Midbrain (tissue), 1 donor: ENCODE measurements at places on chromosomes 11 and 22.

- no peak for DNase-seq
Observed at GRCh38 chr22:27274770-27275449, 526.6 kb downstream of the MN1 start.

- DNase-seq = no peak
Observed at GRCh38 chr11:24289301-24289700, 207.6 kb upstream of the LUZP2 start.

GRCh38 chr11:79097246-79097875, 343.5 kb downstream of the TENM4 start:
- DNase-seq = no peak

DNA sequence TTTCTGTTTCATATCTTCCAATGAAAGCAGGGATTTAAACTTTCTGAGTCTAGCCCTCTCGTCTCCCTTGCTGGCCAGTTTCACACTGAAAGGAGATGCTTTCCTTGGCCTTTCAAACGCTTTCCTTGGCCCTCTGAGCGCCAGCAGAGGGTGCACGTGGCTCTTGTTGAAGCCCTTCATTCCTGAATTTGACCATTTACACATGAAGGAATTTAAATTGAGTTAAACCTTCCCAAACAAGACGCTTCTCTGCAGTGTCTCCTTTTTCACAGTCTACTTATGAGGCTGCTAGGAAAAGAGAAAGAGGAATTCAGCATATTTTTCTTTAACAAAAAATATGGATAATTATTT, 21.6 kb downstream of the NNMT start:
- DNase-seq = no peak

DNA sequence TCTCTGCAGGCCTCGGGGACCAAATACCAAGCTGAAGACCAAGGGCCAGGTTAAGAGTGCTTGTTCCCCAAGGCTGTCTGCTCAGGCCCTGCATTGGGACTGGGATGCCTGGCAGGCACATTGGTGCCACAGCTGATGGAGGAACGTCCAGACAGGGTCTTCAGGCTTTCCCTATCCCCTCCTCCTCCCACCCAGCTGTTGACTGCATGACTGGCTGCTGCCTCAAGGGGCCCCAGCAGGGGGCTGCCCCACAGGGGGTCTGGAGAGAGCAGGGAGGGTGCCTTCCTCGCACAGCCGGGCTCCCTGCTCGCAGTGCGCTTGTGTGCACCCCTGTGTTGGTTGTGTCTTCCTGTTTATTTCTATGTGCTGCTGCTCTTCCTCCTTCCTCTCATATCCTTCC, 9.9 kb downstream of the RCOR2 start:
- DNase-seq = no peak

DNA sequence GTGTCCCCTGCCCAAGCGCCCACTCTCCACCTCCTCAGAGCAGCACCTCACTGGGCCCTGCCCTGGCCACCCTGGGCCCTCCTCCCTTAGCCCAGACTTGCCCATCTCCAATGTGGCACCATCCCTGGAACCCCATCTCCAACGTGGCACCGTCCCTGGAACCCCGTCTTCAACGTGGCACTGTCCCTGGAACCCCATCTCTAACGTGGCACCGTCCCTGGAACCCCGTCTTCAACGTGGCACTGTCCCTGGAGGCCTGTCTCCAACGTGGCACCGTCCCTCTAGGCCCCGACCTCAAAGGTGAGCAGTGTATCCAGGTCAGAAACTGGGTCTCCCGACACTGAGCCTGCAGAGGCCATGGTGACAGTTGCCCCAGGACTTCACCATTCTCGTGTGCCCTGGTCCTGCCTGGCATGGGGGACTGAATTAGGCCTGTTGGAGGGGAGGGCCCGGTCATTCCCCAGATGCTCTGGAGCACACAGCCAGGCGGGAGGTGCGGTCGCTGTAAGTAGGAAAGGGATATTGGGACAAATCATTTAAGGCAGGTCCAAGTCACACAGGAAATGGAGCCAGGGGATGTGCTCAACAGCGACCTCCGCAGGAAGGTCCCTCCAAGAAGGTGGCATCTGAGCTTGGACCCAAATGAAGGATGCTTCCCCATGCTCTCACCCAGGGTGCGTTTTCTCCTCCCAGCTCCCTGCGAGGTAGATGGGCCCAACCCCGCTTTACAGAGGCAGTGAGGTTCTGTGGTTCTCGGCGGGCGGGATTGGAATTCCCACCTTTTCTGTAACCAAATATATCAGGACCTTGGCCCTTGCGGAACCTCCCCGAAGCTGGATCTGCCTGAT, 2.4 kb upstream of the CTSD start:
- no peak for DNase-seq

- no peak for DNase-seq
Observed at GRCh38 chr11:11786234-11786633, 55.5 kb upstream of the USP47 start.

- DNase-seq = no peak
Observed at GRCh38 chr22:23608583-23608982, 23.5 kb downstream of the DRICH1 start.

DNA sequence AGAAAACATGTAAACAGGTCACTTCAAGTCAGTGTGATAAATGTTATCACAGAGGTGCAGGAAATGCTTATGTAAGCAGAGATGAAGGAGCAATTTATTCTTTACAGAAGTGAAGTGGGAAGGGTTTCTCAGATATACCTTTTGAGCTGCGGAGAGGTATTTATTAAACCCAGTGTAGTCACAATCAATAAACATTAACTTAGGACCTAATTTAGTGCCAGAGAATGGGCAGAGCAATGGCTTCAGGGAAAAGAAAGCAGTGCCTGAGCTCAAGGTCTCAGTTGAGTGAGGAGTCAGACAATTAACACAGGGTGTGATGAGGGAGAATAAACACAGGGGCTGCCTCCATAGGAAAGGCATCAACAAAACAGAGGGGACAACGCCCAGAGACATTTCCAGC, 1.9 kb downstream of the MS4A5 start:
- no peak for DNase-seq

GRCh38 chr11:46391186-46391577, 394 bp downstream of the CHRM4 start:
- no peak for DNase-seq

- peak; percentile 37 for DNase-seq
Observed at GRCh38 chr11:64787526-64788320, 9.4 kb upstream of the SF1 start.

DNA sequence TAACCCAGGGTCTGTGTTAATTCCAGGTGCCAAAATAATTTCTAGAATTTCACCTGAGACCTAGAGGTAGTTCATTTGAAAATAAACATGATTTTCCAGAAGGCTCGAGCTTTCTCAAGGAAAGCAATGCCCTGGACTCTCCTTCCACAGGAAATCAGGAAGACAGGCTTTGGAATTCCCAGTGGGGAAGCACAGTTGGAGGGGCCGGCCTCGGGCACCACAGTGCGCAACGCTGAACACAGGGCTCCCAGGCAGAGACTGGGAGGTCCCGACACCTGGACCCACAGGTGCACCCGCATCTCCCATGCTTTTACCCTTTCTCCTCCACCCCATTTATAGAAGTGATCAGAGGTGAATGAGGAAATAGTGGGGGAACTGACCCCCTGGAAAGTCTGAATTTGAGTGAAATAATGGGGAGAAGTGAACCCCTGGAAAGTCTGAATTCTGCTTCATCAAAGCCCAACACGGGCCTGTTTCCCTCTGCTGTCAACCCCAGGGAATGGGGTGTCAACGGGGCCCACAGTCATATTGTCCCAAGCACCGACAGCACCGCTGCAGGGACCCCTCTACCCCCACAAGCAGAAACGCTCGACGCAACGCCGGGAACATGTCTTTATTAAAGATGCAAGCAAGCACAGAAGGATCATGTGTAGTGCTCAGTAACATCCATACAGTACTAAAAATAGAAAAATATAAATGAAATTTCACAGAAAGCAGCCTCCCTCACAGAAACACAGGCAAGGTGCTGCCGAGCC, 12.0 kb upstream of the EFCAB6 start:
- DNase-seq = no peak

- no peak for DNase-seq
Observed at GRCh38 chr11:61495801-61496601, 12.5 kb upstream of the LRRC10B start.

GRCh38 chr11:25737071-25737675, 594.8 kb upstream of the ANO3 start:
- no peak for DNase-seq

DNA sequence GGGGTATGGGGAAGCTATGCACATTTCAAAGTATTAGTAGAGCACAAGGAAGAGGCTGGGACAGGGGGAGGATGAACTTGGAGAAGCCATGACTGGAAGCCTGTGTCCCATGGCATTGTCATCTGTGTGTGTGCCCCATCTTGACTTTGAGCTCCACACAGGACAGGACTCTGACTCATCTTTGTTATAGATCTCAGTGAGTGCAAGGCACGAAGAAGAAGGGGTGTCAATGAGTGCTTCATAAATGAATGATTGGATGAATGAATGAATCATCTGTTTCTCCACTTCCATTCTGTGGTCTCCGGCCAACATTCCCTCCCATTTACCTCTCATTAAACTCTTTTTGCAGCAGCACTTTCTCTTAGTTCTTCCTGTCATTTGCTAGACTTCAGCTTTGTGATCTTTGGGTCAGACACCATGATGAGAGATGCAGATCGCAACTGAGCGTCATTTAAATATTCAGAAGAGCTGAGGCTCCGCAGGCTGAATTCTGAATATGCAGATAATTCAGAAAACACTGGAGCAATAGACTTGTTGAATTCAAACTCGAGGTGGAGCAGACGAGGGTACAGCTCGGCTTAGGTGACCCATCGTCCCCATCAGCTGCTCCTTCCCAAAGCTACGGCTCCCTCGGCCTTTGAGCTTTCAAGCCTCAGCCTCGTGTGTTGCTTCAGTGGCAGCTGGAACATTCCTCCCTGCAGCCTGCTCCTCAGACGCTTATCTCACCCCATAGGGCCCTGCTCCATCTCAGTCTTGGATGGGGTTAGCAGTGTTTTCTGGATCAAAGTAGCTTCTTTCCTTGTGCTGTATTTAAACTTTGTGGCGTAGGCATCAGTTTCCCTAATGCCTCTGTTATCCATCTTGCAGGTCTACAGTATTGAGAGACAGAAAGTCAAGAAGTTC, 30.8 kb downstream of the APOL3 start:
- DNase-seq = no peak

GRCh38 chr11:72738199-72739141, 13.7 kb downstream of the ARAP1 start:
- DNase-seq = no peak

DNA sequence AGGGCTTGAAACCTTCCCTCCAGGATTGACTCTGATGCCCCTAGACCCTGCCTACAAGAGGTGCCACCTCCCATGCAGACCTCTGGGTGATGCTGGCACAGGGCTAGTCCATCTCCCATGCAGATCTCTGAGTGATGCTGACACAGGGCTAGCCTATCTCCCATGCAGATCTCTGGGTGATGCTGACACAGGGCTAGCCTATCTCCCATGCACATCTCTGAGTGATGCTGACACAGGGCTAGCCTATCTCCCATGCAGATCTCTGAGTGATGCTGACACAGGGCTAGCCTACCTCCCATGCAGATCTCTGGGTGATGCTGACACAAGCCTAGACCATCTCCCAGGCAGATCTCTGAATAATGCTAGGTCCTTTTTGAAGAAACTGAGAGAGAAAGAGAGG, 321.7 kb downstream of the NTM start:
- no peak for DNase-seq

GRCh38 chr22:28044546-28045173, 125.6 kb upstream of the PITPNB start:
- DNase-seq = no peak

- DNase-seq = no peak
Observed at GRCh38 chr22:31584804-31585160, 77.2 kb downstream of the PISD start.

GRCh38 chr11:12137938-12138731, 27.7 kb downstream of the MICAL2 start:
- no peak for DNase-seq

DNA sequence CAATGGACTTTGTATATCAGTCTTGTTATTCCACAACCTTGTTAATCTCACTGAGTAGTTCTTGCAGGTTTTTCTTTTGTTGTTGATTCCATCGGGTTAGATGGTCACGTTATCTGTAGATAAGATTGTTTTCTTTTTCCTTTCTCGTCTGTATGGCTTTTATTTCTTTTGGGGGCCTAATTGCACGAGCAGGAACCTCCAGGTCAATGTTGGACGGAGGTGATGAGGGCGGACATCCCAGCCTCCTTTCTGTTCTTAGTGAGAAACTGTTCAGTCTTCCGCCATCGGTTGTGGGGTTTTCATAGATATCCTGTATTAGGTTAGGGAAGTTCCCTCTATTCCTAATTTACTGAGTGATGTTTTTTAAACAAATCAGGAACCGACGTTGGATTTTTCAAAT, 4.8 kb upstream of the PRR33 start:
- DNase-seq = no peak

GRCh38 chr22:37880668-37881440, 25.2 kb upstream of the MICALL1 start:
- peak; percentile 44 for DNase-seq

- DNase-seq = no peak
Observed at GRCh38 chr22:27050771-27051170, 393.4 kb downstream of the MIAT start.

GRCh38 chr11:104106136-104106754, 57.7 kb downstream of the PDGFD start:
- no peak for DNase-seq

- DNase-seq = no peak
Observed at GRCh38 chr11:26994631-26995095, 751 bp downstream of the FIBIN start.

DNA sequence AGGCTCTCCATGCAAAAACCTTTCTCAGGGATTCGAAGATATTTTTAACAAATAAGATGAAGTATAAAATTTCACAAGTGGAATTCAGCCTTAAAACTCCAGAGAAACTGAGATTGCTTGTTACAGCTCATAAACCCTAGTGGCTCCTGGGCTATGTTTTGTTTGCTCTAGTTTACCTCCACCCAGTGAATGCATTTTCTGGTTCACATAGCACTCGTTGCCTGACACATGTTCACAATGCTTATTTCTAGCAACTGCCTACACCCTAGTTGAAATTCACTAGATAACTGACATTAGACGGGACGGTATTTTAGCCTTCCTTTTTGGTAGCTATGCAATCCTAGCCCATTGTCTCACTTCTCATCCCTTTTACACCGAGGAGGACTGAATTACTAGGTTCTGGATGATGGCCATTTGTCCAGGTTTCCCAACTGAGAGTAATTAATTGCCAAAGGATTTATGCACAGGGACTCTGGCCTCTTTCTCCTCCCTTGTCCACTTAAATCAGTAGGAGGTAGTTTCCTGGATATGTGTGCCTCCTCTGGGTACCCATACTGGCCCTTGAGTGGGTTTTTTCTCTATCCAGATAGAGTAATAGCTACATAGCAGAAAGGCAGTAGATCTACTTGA, 951.6 kb downstream of the DLG2 start:
- DNase-seq = no peak

GRCh38 chr11:62542750-62543567, 3.6 kb downstream of the AHNAK start:
- peak; percentile 75 for DNase-seq

DNA sequence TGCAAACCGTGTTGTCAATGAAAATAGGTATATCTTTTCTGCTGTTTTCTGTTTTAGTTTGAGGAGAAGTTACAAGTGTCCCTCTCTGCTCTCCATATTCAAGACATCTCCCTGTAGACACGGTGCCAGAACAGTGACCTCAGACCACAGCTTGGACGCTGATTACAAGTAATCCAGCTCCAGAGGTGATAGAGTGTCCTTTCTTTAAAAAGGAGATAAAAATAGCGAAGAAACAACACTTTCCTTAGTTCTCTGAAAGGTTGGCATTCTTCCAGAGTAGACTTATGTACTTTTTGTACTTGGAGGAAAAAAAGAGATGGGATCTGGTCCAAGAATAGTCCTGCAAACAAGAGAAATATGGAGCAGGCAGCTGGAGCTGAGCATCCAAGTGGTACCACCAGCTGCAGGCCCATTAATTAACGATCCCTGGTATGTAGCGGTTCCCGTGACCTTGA, 43.0 kb upstream of the WT1 start:
- DNase-seq = no peak

- DNase-seq = peak; percentile 68
Observed at GRCh38 chr11:64687643-64688533, 35.1 kb downstream of the NRXN2 start.
